ENCODE measurements at places on chromosomes 4 and X.
A peak's percentile ranks its signal among the peaks of the same experiment; 100 is the strongest.

- no peak for DNase-seq
Measured at GRCh38 chrX:41350976-41351569, 17.1 kb downstream of the DDX3X start.

DNA sequence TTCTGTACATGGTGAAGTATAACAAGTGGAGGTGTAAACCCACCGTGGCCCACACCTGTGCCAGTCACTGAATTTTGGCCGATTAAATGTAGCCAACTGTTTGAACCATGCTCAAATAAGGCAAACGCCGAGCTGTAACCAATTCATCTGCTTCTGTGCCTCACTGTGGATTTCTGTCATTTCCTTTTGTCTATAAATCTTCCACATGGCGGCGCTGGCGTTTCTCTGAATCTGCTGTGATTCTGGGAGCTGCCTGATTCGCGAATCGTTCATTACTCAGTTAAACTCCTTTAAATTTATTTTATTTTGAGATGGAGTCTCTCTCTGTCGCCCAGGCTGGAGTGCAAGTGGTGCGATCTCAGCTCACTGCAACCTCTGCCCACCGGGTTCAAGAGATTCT lies 19.2 kb downstream of the SUPT20HL2 start:
- no peak for DNase-seq

GRCh38 chr4:113851816-113852215 lies 90.3 kb upstream of the CAMK2D start:
- no peak for DNase-seq

GRCh38 chr4:47222276-47222675 lies 190.9 kb downstream of the GABRB1 start:
- no peak for DNase-seq

GRCh38 chr4:11053601-11054220 lies 369.1 kb upstream of the CLNK start:
- DNase-seq = no peak

- DNase-seq = no peak
Measured at GRCh38 chrX:134526399-134526798, 66.4 kb downstream of the HPRT1 start.

DNA sequence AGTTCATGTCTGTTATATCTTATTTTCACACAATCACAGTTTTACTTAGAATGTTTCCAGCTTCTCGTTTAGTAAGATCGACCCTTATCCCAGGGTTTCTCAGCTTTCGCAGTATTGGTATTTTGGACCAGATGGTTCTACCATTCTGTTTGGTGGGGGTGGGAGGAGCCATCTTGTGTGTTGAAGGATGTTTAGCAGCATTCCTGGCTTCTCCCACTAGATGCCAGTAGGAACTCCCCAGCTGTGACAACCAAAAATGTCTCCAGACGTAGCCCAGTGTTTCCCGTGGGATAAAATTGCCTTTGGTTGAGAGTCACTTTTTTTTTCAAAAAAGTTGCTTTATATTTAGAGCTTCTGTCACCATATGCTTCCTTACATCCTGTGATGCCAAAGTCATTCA lies 90.9 kb upstream of the TLR2 start:
- DNase-seq = no peak

- DNase-seq = no peak
Measured at GRCh38 chr4:98663226-98664006, 5.0 kb upstream of the TSPAN5 start.

- DNase-seq = no peak
Measured at GRCh38 chr4:109411964-109412363, 21.7 kb upstream of the SEC24B start.

DNA sequence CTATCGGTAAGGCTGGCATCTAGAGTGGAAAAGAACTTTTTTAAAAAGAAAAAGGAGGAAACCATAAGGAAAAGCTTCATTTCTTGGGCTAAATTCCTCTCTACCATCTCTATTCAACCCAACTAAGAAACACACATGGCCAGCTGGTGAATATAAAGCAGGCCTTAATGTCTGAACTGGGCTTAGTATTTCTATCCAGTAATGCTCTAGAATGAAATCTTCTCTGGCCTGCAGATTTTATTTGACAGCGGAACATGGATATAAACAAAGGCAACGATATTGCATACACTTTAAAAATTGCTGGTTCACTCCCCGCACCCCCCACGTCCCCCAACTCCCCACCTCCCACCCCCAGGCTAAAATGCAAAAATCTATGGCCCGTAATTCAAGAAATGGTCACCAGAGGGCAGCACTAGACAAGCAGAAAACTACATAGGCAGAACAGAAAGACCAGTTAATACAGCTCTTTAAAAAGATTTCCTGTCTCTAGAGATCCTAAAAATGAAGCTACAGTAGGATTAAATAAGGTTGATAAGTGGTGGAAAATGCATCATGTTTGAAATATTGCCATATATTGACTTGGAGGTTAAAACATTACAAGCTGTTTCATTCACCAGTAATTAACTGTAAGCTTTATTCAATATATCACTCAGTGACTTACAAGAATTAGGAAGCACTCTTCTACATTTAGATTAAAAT lies 155.2 kb upstream of the GALNT7 start:
- DNase-seq = peak; percentile 26

GRCh38 chrX:118562582-118563164 lies 67.1 kb downstream of the DOCK11 start:
- DNase-seq = no peak

GRCh38 chrX:66002824-66003680 lies 36.8 kb downstream of the VSIG4 start:
- DNase-seq = no peak

- no peak for DNase-seq
Measured at GRCh38 chrX:153318811-153319210, 2.8 kb downstream of the PNMA6F start.

GRCh38 chrX:39162322-39162735 lies 361.1 kb downstream of the MID1IP1 start:
- DNase-seq = no peak

DNA sequence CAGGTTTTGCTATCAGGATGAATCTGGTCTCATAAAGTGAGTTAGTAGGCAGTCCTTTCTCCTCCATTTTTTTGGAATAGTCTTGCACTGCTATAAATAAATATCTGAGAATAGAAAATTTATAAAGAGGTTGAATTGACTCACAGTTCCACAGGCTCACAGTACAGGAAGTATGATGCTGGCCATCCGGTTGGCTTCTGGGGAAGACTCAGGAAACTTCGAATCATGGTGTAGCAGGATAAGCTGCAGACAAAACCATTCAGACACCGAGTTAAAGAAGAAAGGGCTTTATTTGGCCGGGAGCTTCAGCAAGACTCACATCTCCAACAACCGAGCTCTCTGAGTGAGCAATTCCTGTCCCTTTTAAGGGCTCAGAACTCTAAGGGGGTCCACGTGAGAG lies 348.2 kb downstream of the KCTD8 start:
- no peak for DNase-seq

DNA sequence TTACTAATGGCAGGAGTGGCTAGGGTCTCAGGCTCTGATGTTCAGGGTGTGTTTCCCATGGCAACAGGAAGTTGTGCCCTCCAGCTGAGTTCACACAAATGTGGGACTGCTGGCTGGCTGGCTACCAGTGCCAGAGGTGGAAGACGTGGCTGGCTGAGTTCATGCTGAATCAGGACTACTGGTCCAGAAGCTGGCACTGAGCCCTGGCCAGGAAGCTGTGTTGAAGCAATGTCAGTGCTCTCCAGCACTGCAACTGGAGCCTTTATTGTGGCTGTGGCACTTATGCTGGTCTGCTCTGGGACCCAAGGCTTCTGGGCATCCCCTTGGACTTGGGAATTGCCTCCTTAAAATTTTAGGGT lies 42.0 kb upstream of the ZXDA start:
- no peak for DNase-seq

DNA sequence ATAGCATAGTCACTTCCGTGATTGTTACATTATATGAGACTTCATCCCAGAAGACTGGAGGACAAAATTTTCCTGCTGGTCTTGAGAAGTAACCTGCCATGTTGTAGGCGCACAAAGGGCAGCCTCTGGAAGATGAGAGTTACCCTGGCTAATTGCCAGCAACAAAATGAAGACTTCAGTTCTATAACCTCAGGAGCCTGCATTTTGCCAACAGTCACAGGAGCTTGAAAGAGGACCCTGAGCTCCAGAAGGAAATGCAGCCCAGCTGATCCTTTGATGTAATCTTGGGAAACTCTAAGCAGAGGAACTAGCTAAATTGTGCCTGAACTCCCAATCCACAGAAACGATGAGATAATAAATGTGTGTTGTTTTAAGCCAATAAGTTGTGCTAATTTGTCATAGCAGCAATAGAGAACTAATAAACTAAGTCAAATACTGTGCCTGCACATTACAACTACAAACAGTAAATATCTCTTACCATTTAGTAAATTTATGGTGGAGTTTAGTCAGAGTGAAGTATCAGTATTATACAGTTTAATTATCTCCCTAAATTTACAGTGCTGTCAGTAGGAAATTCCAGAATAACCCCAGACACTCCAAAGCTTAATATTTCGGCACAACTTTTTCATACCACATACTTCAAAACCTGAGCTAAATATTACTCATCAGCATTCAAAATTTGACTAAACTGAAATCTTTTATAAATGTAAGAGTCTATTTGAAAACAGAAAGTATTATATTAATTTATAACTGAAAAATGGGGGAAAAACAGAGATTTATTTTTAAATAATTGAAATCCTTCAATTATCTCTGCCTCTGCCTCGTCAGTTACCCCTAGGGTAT lies 90.1 kb upstream of the MAPK10 start:
- no peak for DNase-seq

GRCh38 chr4:181853881-181854511 lies 389.2 kb upstream of the TENM3 start:
- DNase-seq = no peak

- no peak for DNase-seq
Measured at GRCh38 chr4:183855323-183856190, 49.5 kb upstream of the STOX2 start.

DNA sequence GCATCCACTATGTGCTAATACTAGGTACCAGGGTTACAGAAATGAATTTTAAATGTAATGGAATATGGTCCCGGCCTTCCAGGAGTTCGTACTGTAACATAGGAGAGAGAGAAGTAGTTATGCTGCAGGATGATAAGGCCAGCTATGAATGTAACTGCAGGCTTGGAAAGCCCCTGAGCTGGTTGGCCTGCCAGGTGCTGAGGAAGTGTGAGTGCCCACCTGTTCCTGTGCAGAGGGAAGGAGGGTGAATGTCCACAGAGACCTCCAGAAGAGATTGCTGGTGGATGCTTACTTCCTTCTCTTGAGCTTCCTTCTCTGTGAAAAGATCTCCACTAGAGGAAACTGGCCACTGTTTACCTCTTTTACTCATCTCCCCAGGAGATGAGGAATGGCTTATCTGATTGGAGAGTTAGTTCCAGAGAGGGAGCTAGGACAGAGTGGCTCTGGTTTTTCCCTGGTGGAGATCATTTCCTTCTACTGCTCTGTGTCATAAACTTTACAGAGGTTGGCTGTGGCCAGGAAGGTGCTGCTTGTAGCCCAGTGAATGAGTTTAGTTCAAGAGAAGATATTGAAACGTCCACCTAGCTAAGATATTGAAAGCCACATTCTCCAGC lies 114.0 kb upstream of the LNX1 start:
- no peak for DNase-seq

GRCh38 chr4:88599298-88599697 lies 7.0 kb downstream of the HERC3 start:
- no peak for DNase-seq

DNA sequence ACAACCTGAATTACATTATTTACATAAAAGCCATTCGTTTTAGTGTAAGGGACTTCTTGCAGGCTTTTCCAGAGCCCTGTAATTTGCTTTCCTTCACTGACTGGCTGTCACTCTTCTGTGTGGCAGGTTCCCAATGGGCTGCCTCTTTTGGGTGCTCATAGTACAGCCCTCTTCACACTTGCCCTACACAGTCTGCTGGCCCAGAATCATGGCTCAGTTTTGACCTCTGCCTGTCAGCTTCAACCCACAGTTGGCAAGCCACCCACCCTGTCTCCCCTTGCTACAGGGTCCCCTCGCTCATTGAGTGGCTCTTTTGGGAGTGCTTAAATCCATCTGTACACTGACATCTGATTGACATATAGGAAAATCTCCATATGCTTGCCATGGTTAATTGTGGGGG lies 97.9 kb downstream of the GBA3 start:
- DNase-seq = no peak

- DNase-seq = no peak
Measured at GRCh38 chr4:61995717-61996340, 795.7 kb downstream of the ADGRL3 start.

- no peak for DNase-seq
Measured at GRCh38 chr4:8656185-8656517, 63.6 kb downstream of the CPZ start.

DNA sequence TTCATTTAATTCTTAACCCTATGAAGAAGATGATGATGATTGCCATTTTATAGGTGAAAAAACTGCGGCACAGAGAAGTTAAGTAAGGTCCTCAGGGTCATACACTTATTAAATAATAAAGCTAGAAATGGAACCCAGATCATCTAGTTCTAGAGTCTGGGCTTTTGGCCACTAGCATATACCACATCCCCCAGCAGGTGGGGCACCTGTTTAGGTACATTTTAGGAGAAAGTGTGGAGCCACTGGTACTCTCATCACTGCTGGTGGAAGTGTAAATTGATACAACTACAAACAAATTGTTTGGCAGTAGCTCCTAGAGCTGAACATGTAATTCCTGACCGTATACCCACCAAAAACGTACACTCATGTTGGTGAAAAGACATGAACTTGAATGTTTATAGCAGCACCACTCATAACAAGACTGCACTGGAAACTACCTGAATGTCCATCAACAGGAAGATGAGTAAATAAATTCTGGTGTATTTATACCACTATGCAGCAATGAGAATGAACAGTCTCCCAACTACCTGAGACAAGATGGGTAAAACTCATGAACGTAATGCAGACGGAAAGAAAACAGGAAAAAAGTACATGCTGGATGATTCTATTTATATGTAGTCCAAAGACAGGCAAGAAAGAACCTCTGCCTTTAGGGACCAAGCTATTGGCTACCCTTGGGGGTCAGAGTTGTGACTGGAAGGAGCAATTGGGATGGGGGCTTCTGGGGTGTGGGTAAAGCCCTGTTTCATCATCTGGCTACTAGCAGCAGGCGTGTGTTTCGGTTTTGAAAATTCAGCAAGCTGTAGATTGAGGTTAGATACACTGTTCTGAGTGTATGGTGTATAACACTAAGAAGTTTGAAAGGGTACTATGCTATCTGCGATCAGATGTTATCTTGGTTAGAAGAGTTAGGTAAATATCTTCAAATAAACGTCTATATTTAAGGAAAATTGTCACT lies 72.3 kb upstream of the ADGRG2 start:
- DNase-seq = no peak

GRCh38 chrX:9591496-9591895 lies 126.6 kb downstream of the TBL1X start:
- DNase-seq = no peak

- no peak for DNase-seq
Measured at GRCh38 chr4:88865466-88865865, 167.8 kb upstream of the NAP1L5 start.

DNA sequence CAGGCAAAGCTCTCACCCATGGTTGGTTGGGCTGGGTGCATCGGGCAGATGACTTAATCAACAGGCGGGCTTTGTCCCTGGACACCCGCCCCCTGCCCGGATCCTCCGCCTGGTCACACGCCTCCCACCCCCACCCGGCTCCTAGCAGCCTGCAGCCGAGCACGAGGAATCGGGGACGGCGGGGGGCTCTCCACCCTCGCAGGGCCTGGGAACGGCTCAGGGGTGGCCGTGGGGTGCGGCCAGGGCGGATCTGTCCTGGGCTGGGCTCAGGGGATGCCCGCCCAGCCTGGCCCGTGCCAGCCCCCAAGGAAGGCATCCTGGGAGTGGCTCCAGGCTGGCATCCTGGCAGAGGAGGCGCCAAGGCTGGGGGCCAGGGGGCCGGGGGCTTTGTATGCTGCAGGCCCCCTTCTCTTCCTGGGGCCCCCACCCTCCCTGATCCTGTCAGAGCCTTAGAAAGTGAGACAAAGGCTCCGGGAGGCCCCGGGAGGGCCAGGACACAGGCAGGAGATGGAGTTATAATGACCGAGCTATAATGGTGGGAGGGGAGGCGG lies 32.5 kb upstream of the FGFR3 start:
- DNase-seq = no peak

Data from stimulated activated CD4-positive, alpha-beta T cell treated with anti-CD3 and anti-CD28 coated beads, Interleukin-1b, Interleukin-23, amount 100 ng/mL, for 1 hour (primary cell).